Activated CD4-positive, alpha-beta T cell treated with anti-CD3 and anti-CD28 coated beads, Interleukin-2, amount 50 U/mL, for 48 hours (primary cell): ENCODE measurements at places on chromosomes 13 and 19.

- no peak for DNase-seq
Observed at GRCh38 chr13:48579165-48579918, 46.5 kb upstream of the RCBTB2 start.

- DNase-seq: no peak
Observed at GRCh38 chr19:4694211-4694987, 24.3 kb upstream of the MYDGF start.

DNA sequence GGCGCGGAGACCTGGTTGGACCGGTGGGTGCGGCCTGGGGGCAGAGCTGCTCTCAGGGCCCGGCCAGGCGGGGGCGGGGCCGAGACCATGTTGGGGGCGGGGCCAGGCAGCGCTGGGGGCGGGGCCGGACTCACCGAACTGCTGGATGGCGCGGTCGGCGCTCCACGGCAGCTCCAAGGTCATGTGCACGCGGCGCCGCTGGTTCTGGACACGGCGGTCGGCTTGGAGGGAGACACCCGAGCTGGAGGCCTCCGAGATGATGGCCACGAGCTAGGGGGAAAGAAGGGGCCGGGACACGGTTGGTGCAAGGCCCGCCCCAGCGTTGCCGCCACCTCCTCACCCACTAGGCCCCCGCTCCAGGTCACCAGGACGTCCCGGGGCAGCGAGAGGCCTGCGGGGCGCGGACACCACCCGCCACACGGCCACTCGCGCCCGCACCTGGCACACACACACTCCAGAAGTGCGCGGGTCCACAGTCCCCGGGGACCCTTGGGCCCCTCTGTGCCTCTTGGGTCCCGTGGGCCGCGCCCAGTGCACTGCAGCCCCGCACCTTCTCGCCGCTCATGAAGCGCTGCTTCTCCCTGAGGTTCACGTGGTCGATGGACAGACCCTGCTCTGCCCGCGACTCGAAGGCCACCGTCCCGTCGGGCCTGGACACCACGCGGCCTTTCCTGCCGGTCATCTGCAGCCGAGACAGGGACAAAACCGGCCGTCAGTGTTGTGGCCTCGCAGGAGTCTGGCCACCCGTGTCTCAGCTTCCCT, 8.7 kb downstream of the GPX4 start:
- DNase-seq: peak; percentile 31

- no peak for DNase-seq
Observed at GRCh38 chr13:49042476-49042875, 66.8 kb downstream of the FNDC3A start.

GRCh38 chr13:66842766-66843165, 387.4 kb downstream of the PCDH9 start:
- DNase-seq: no peak

DNA sequence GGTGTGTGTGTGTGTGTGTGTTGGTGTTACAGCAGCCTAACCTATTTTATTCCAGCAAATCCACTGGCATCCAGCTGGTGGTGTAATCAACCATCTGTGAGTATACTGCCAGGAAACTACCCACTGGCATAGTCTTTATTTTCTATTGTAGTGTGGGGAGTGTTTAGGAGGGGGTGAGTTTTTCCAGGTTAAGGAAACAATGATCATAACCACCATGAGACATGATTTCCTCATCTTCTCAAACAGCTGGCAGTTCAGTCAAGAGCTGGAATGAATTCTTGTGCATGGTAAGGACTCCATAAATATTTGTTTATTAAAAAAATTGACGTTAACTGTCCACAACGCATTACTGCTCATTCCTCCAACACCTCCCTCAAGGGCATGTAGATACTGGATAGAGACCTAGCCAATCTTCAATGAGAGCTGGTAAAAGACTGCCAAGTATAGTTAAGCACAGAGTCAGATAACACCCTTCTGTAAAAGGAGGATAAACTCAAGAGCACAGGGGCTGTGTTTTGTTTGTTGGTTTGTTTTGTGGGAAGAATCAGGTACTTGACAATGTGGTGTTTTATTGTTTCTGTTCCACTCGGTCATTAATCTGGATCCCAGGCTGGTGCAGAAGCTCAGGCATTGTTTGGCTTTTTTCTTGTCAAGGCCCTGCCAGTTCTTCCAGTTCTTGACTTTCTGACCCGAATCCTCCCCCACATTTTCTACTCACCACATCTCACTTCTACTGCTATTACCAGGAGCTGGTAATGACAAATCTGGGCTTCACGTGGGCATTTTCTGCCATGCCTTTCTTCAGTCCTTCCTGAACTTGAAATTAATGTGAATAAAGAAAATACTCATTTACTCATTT, 31.6 kb upstream of the SLC46A3 start:
- DNase-seq: no peak

DNA sequence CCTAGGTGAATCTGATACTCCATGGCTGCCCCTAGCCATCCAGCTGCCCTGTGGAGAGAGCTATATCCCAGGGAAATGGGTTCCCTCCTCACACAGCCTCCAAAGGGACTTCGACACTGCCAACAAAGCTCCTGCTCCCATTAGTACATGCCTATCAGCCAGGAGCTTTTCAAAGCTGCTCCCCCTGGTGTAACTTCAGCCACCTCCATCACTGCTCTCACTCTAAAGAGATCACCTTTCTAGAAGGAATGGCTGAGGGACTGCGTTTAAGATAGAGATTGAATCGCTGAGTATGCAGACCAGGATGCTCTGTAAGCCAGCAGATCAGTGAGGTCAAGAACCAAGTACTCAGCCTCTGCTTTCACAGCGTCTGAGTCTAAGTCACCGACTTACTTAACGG, 213.7 kb downstream of the NALCN start:
- no peak for DNase-seq

DNA sequence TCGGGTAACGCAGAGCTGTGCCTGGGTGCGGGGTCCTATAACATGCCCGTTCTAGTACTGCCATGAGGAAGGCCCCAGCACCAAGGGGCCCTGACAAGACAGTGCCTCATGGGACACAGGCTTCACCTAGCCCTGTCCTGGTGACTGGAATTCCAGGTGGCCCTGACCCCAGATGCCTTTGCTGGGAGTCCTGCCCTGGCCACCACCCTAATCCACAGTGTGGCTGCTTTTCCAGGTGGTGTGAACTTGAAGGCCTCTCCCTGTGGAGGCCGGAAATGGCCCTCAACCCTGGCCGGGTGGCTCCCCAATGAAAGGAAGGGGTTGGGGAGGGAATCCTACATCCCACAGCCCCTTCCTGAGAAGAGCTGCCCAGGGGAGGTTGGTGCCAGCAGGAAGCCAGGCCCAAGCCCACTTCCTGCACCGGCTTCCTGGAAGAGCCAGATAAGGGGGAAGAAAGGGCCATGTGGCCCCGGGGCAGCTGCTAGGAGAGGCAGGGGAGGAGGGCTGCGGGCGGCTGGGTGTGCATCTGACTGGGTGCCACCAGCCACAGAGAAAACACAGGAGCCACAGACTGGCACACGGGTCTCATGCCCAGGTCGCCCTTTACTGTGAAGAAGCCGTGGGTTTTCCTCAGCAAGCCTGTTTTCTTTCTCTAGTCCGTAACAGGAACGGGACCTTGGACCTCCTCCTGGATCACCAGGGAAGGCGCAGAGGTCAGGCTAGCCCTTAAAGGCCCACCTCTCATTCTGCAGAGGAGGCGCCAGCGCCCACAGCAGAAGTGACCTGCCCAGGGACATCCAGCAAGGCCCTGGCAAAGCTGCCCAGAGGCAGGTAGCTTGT, 4.7 kb downstream of the LSM4 start:
- DNase-seq: peak; percentile 66

GRCh38 chr19:7729831-7730285, 2.1 kb downstream of the CLEC4G start:
- no peak for DNase-seq

- no peak for DNase-seq
Observed at GRCh38 chr13:22749626-22750025, 431.2 kb upstream of the SGCG start.

DNA sequence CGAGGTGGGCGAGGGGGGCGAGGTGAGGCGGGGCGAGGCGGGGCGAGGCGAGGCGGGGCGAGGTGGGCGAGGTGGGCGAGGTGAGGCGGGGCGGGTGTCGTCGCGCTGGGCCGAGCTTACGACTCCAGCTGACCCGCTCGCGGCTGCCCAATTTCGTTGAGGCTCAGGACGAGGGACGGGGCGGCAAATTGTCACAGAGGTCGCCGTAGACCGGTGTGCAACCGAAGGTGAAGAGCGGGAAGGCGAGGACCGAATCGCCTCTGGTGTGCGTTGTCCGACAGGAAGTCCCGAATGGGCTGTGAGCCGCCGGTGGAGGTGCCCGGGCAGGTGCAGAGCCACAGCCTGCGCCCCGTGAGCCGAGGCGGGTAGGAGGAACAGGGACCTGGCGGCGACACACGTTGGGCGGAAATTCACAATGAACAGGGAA, at the start of gene LACC1:
TSS of gene LACC1 (plus strand) at position 150 of the 427 bp plus-strand sequence. CDS start 1,082 bp downstream, outside the sequence.
- no peak for DNase-seq

GRCh38 chr19:10292206-10292788, 2.5 kb downstream of the ICAM5 start:
- peak; percentile 83 for DNase-seq

DNA sequence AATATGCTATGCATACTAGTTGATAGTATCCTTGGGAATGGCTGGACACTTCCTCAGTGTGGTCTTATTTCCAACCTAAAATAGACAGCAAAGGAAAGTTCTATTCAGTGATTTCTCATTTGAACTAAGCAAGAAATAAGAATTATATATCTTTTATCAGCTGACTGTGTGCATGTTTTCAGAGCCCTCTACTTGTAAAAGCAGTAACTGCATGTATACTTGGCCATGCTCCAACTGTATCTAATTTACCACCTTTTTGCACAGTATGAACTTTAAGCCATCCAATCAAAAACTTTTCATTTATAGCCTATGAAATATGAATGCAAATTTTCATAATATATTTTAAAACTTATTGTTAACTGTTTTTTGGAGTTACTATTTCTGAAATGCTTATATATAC, 136.4 kb upstream of the PCDH9 start:
- no peak for DNase-seq

- no peak for DNase-seq
Observed at GRCh38 chr13:50677687-50678463, 165.6 kb downstream of the DLEU7 start.

DNA sequence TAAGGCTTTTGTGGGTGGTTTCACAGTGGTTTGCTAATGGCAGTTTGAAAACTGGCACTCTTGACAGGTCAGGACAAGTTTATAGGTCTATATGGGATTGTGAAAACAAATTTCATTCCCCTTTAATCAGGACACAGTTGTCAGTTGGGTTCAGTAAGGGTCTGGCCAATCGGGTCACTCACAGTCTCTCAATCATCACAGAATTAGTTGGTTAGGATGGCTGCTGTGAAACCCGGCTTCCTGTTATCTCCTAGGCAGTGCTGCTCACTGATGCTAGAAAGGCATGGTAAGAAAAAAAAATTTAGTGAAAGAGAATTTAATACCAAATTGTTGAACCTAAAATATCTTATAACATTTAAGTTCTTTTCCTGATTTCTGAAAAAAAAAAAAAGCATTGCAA, 1730.1 kb downstream of the EFNB2 start:
- DNase-seq: no peak

DNA sequence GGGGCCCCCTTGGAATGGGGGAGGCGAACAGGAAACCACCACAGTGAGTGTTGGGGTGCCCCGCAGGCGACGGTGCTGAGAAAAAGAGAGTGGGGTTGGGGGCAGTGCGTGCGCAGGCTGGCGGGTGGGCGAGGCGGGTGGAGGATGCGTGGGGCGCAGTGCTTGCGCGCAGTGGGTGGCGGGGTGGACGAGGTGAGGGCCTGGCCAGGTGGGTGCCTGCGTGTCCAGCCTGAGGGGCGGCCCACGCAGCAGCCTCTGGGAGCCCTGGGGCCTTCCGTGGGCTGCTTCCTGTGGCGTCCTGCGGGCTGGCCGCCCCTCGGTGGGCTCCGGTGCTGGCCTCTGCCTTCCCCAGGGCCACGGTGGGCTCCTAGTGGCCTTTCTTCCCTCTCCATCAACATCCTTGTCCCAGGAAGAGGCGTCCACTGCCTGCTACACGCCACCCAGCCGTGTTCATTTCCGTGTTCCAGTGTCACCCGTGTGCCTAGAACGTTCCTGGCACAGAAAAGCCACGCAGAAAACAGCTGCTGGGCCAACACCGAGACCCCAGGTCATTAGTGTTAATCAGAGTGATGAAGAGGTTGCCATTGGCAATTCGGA, 7.1 kb downstream of the ATP11A start:
- DNase-seq: no peak
